Inflammatory macrophage treated with lipopolysaccharide for 4 hours (primary cell): ENCODE measurements at places on chromosomes 7 and 10.

- peak; percentile 95 for DNase-seq
Measured at GRCh38 chr10:80491251-80492102, 37.4 kb downstream of the TSPAN14 start.

GRCh38 chr10:120402147-120402766 lies 54.8 kb upstream of the PLPP4 start:
- no peak for DNase-seq

- DNase-seq = no peak
Measured at GRCh38 chr10:122263971-122264370, 7.1 kb upstream of the BTBD16 start.

DNA sequence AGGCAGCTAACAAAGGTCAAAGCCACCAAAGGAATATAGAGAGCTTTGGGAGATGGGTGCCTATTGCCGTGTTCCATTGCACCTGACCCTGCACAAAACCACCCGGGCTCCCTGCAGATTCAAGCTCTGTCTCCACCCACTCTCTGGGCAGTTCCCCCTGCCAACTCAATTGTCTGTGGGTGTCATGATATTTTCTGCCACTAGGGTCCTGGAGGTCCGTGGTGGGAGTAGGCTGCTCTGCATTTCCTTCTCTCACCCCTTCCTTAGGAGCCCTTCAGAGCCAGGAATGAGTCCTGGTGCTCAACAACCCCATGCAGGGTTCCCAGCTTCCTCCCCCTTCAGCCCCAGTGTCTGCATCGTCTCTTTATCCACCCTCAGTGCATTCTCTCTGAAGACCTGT lies 34.1 kb downstream of the PNLIPRP2 start:
- no peak for DNase-seq

DNA sequence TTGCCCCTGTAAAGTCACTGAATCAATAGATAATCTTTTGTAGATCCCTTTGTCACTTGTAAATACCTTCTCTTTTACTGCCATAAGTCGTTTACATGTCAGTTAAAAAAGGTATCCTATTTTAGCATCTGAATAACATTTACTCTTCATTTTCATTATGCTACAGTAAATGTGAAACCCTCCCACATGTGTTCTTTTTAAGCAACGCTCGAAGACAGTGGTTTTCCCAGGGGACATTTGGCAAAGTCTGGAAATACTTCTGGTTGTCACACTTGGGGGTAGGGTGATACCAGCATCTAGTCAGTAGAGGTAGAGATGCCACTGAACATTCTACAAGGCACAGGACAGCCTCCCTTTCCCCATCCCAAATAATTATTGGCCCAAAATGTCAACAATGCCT lies 23.7 kb downstream of the ATAD1 start:
- no peak for DNase-seq

DNA sequence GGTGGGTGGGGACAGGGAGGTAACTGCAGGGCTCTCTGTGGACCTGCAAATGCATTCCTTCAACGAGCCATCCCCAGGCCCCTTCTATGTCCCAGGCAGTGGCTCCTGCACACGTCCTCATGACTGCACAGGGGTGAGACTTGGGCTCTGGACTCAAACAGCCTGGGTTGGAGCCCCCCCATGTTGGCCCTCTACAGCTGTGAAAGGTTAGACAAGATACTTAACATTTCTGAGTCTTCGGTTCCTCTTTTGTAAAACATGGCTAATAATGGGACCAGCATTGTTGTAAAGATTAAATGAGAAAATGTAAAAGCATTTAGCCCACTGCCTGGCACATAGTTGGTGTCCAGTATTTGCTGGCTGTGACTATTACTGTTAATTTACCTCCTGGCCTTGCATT lies 41.8 kb downstream of the CHST3 start:
- DNase-seq = no peak

DNA sequence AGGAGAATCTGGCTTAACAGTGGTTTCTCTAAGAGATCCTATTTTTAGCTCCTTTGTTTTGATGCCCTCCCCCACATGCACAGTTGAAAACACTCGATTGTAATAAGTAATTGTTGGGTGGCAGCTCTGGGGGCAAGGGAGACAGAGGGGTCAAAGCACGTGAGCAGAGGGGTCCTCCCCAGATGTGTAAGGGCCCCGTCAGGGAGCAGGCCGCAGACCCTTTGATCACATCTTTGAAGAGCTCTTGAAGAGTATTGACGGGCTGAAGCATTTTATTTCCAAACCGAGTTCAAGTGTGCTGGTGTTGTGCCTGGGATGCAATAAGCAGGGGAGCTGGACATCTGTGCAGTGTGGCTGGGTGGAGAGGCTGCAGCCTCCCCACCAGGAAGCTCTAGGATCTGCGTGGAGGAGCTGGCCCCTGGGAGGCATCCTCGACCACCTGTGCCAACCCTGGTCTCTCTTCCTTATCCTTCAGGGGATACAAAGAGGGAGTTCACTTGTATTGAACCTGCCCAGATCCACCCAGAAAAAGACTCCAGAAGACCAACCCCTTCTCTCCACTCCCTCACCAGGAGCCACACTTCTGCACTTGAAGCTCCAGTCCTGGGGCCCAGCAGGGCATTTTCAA lies 473.0 kb upstream of the MGMT start:
- no peak for DNase-seq

GRCh38 chr7:102834999-102835398 lies 77.8 kb upstream of the LRRC17 start:
- DNase-seq = peak; percentile 36
